Large intestine (tissue), 12 donors: ENCODE measurements at places on chromosomes 7 and 10. TPM values are rescaled to one million over a fixed set of nuclear protein-coding genes. Genes with fewer than 3 reads are reported as not detected.
A peak's percentile ranks its signal among the peaks of the same experiment; 100 is the strongest.

- DNase-seq, result no peak
These were observed 110.2 kb downstream of the CHN2 start for GRCh38 chr7:29304756-29305155.

EPO gene
- 0.19 TPM for polyA plus RNA-seq

DNA sequence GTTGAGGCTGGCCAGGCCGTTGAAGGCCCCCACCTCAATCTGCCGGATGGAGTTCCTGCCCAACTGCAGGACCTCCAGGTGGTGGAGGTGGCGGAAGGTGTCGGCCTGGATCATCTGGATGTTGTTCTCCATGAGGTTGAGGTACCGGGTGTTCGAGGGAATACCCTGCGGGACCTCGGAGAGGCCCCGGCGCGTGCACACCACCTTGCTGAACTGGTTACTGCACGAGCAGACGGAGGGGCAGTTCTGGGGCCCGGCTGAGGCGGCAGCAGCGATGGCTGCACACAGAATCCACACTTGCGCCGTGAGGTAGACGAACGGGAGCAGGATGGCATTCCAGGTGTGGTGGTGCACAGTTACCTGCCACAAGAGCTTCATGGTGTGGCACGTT lies 979 bp downstream of the LRRC4 start:
- DNase-seq, result no peak

SPDYE16 gene
- 1.2 TPM for polyA plus RNA-seq

GRCh38 chr7:155402941-155403340 lies 55.0 kb upstream of the EN2 start:
- no peak for DNase-seq

GRCh38 chr10:87740254-87740655 lies 77.8 kb downstream of the ATAD1 start:
- peak; percentile 56 for DNase-seq

- DNase-seq, result no peak
These were observed 72.6 kb downstream of the GLRX3 start for GRCh38 chr10:130208807-130209206.

DNA sequence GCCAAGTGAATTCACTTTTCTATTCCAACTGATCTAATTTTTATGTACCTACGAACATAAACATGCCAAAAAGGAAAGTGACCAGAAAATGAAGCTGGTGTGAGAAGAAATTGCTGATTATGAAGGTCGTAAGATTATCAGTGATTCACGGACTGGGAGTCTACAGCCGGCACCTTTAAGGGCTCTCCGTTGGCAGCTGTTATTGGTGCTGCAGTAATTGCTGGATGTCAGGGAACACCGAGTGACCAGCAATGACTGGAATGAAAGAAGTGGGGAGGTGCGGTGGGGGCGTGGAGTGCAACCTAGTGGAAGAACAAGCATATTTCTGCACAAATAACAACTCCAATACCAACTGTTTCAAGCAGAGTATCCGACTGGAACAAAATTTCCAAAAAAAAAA lies 109.8 kb upstream of the TARP start:
- no peak for DNase-seq
